ENCODE measurements at places on chromosomes 11 and 22. TPM values are rescaled to one million over a fixed set of nuclear protein-coding genes. Genes with fewer than 3 reads are reported as not detected.

Gene OR10A2
- total RNA-seq: not detected

Gene CCDC73
- not detected for total RNA-seq

Gene LRRC55
- total RNA-seq: not detected

Gene FOXRED1
- total RNA-seq: 14.7 TPM

Gene OR8H1
- total RNA-seq: not detected

Gene SLC6A5
- total RNA-seq: not detected

Gene ASRGL1
- 0.50 TPM for total RNA-seq
